NCI-H1417 treated with DMSO at 0.1 percent for 48 hours (cell line): ENCODE measurements at places on chromosomes 16 and 17.

DNA sequence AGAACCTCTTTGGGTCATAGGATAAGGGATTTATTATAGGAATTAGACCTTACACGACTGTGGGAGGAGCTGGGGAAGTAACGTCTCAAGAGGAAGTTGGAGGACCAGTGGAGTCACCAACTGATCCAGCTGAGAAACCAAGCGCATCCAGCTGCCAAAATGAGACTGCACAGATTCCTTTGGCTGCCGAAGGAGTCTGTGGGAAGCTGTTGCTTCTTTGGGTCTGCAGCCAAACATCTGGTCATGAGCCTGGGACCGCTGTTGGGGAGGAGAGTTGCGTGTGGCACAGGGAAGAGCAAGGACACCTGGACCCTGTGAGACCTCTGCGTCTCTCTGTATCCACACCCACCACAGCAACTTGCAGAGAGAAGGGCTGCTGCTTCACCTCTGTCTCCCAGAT, 2.4 kb upstream of the NACA2 start:
- DNase-seq = no peak

DNA sequence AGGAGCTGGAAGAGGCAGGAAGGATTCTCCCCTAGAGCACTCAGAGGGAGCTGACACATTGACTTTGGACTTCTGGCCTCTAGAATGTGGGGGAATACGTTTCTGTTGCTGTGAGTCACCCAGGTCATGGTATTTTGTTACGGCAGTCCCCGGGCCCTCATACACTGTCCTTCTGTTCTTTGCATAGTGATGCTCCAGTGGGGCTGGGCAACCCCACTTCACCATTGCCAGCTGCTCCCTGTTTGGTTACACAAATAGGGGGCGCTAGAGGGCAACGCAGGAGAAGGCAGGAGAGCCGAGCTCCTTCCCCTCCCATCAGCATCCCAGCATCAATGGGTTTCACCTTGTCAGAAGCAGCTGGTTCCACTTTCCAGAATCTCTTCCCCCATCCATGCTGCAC, 257.7 kb upstream of the FOXF1 start:
- DNase-seq = no peak

DNA sequence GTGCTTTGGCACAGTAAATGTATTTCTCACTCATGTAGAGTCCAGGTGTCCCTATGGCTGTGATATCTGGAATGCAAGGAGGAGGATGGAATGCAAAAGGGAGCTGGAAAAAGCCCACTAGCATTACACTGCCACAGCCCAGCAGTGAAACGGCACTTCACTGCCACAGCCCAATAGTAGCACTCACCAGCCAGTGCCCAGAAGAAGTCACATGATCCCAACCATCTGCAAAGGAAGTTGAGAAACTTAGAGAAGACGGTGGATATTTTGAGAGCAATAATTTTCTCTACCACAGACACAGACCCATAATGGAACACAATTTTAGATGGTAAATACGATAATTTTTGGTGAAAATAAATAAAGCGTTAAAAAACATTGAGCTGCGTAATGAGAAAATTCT, 51.8 kb downstream of the C16orf82 start:
- no peak for DNase-seq

DNA sequence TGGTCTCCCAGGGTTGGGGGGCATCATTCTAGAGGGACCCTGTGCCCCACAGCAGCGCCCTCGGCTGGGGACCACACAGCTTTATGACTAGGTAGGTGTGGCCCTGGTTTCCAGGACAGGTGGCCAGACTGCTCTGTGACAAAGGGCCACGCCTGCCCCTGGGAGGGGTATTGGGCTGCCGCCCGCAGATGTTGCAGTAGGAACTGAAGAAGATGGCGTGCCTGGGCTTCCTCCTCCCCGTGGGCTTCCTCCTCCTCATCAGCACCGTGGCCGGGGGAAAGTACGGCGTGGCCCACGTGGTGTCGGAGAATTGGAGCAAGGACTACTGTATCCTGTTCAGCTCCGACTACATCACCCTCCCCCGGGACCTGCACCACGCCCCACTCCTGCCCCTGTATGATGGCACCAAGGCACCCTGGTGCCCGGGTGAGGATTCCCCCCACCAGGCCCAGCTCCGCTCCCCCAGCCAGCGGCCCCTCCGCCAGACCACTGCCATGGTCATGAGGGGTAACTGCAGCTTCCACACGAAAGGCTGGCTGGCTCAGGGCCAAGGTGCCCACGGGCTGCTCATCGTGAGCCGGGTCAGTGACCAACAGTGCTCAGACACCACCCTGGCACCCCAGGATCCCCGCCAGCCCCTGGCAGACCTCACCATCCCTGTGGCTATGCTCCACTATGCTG, at the start of gene SPPL2C:
TSS of gene SPPL2C (plus strand) at position 187 of the 681 bp plus-strand sequence. CDS start at position 213, 26 bp downstream.
- DNase-seq = no peak

- DNase-seq = no peak
These were observed 147.3 kb downstream of the CCDC182 start for GRCh38 chr17:57597531-57598453.

DNA sequence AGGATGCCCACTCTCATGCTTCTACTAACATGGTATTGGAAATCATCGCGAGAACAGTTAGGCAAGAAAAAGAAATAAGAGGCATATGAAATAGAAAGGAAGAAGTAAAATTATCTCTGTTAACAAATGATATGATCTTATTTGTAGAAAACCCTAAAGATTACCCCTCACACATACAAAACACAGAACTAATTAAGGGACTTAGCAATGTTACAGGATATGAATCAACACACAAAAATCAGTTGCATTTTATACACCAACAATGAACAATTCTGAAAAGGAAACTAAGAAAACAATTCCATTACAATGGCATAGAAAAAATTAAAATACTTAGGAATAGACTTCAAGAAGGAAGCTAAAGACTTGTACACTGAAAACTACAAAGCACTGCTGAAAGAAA, 2.7 kb upstream of the CAPNS2 start:
- no peak for DNase-seq

GRCh38 chr17:16987830-16988601, 16.1 kb upstream of the TNFRSF13B start:
- no peak for DNase-seq

- DNase-seq = no peak
These were observed 240.8 kb downstream of the SNX29 start for GRCh38 chr16:12217341-12217740.

DNA sequence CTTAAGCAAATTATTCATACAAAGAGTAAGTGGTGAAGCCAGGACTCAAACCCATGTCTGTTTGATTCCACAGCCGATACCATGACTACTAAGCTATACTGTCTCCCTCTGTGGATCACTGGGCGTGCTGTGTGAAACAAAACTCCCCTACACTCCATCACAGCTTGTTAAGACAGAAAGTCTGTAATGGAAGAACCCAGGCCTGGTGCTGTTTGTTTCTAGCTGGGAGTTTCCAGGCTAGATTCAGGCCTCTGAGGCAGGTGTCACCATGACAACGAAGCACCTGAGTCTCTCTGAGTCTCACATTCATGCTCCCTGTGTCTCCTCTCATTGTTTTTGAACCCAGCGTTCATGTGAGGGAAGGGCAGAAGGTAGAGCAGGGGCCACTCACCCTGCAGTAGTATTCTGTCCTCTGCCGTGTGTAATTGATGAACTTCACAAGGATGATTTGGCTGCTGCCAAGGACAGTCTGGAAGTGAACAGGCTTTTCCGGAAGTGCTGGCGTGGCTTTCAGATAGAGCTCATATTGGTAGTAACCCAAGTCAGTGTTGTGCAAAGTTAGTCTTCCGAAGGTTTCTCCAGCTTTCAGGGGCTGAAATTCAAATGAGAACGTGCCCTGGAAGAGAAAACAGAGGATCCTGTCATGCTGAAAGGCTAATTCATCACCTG, 8.6 kb upstream of the VAC14 start:
- no peak for DNase-seq

DNA sequence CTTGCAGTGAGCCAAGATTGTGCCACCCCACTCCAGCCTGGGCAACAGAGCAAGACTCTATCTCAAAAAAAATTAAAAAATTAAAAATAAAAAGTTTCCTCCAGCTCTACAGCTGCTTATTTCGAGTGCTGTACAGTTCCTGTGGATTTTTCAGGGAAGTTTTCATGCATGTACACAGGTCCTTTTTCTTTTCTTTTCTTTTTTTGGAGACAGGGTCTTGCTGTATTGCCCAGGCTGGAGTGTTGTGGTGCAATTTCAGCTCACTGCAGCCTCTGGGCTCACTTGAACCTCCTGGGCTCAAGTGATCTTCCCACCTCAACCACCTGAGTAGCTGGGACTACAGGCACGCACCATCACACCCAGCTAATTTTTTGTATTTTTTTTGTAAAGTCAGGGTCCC, 15.9 kb downstream of the EEF2K start:
- DNase-seq = no peak

DNA sequence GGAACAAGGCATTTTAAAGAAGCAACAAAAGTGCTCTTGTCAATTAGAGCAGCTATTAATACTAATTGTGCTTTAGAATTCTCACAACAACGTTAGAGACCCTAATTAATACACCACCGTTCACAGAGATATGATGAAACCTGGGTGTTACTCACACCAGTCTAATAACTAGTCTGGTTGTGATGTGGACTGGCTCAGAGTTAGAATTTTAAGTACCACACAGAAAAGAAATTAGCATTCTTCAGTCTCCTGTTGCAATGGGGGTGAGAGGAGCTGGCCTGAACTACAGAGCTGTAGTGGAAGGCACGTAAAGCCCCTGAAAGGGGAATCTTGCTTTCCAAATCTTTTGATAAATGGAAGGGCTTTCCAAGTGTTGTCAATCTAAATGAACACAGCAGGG, 240.8 kb upstream of the TOX3 start:
- no peak for DNase-seq

GRCh38 chr16:50573279-50573678, 25.1 kb downstream of the NKD1 start:
- DNase-seq = no peak

DNA sequence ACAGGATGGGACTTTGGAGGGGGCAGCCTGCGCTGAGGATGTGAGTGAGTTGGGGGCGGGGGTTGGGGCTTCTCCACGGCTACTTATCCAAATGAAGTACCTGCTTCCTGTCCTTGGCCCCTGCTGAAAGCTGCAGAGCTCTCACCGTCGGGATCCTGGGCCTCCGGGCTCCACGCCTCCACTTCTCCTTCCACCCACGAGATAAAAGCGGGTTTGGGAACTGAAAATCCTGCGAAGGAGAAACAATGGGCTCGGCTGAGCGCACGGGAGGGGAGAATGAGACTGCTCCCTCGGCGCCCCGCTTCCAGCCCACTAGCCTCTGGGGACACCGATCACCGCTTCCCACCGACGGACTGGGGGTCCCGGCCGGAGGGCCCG, 486 bp downstream of the ZNF785 start:
- no peak for DNase-seq

- no peak for DNase-seq
These were observed 52.2 kb downstream of the VPS35L start for GRCh38 chr16:19607616-19608280.

DNA sequence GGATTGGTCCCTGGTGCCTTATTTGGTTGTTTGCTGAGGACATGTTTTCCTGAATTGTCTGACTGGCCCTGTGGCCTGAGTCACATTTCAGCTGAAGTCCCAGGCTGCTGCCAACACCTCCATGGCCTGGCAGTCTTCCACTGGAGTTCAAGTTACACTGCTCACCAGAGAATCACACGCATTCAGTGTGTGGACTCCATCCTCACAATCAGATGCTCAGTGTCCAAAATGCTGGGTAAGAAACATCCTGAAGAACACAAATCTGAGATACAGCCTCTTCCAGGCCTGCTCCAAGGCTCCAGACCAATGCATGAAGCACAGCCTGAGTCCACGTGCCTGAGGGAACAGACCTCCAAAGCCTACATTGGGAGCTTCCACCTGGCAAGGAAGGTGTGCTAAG, 19.2 kb downstream of the CD300LB start:
- DNase-seq = no peak

DNA sequence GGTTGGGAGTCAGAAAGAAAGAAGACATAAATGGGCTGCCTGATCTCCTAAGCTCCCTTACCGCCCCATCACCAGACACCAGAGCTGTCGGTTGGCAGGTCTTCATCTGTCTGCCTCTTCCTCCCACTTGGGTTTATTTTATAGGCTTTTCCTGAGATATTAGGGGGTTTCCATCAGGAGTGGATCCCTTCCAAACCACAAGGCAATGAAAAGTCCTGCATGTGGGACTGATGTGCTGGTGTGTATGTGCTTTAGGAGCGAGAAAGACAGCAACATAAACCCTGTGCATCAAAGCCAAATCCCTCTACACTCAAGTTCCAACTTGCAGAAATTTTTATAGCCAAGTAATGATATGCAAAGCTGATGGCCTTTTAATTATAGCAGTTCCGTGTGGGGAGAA, 389.5 kb downstream of the SLC39A11 start:
- DNase-seq = no peak

DNA sequence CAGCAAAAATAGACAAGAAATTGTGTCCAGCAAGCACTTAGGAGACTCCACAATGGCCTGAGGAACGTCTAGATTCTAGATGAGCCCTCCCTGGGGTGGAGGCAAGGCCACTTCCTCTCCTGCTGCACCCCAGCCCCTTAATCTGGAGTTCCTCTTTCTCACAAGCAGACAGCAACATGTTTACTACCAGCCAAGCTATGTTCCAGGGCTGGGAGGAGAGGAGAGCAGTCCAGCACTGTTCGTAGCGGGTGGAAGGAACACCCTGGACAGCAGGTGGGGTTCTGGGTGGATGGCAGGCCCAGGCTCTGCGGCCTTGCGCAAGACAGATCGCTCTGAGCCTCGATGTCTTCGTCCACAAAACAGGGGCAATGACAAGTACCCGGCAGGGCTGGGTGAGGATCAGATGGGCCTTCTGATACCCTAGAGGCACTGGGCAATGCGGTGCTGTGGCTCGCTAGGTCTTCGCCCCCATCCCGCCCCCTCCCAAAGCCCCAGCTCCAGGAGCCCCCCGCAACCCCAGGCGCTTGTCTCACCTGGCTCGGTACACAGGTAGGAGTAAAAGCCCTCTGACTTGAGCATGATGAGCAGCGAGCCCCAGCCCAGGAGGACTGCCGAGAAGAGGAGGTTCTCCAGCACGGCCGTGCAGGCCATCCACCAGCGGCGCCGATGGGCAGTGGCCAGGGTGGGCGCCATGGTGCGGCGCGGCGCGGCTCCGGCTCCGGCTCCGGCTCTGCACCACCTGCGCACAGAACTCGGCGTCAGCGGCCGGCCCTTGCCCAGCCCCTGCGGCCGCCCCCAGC, 1.3 kb downstream of the SLC43A2 start:
- no peak for DNase-seq

- no peak for DNase-seq
These were observed 12.9 kb upstream of the CMIP start for GRCh38 chr16:81431554-81432353.

- no peak for DNase-seq
These were observed 23.4 kb downstream of the MYH13 start for GRCh38 chr17:10349403-10349802.

GRCh38 chr16:47905771-47906170, 250.0 kb downstream of the ABCC12 start:
- DNase-seq = no peak

DNA sequence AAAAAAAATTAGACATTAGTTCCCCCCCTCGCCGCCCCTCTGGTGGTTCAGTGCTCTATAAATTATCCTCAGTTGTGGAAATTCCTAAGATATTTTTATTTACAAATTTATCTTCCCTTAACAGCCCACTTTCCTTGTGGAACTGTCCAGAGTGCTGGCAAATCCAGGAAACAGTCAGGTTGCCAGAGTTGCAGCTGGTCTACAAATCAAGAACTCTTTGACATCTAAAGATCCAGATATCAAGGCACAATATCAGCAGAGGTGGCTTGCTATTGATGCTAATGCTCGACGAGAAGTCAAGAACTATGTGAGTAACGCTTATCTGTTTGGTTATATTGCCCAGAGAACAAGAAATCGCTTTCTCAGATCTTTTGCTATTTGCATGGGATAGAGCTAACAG, 2.9 kb downstream of the KPNB1 start:
- DNase-seq = no peak
